ENCODE measurements at places on chromosomes 3 and 15. TPM values are rescaled to one million over a fixed set of nuclear protein-coding genes. Genes with fewer than 3 reads are reported as not detected.

SPG21 gene
- total RNA-seq, result 120 TPM

TOMM70 gene
- total RNA-seq, result 45.4 TPM

ROBO1 gene
- 11.9 TPM for total RNA-seq

P3H2 gene
- 36.8 TPM for total RNA-seq

CFAP92 gene
- not detected for total RNA-seq

HDAC11 gene
- total RNA-seq, result 7.8 TPM

ARID3B gene
- total RNA-seq, result 3.8 TPM

SPTBN5 gene
- 0.37 TPM for total RNA-seq

FMN1 gene
- total RNA-seq, result 0.25 TPM

CDHR4 gene
- 0.23 TPM for total RNA-seq

COL6A5 gene
- not detected for total RNA-seq

BDH1 gene
- 3.9 TPM for total RNA-seq

A4GNT gene
- total RNA-seq, result not detected

PROS1 gene
- total RNA-seq, result 6.8 TPM

FEM1B gene
- 22.2 TPM for total RNA-seq

ANO10 gene
- 18.8 TPM for total RNA-seq

MKRN3 gene
- 2.5 TPM for total RNA-seq

FBXO40 gene
- total RNA-seq, result not detected

UBXN7 gene
- 6.7 TPM for total RNA-seq

ADGRG7 gene
- total RNA-seq, result not detected

CLDN11 gene
- not detected for total RNA-seq

ISG20 gene
- 39.6 TPM for total RNA-seq

UCN2 gene
- total RNA-seq, result 8.2 TPM

ILDR1 gene
- not detected for total RNA-seq

CA12 gene
- 141 TPM for total RNA-seq

STXBP5L gene
- total RNA-seq, result not detected

EXD1 gene
- not detected for total RNA-seq

CRYBG3 gene
- total RNA-seq, result 6.9 TPM

MYLK gene
- total RNA-seq, result 14.2 TPM

SOX2 gene
- total RNA-seq, result 0.60 TPM

GPR62 gene
- not detected for total RNA-seq

NANOGP8 gene
- total RNA-seq, result not detected

KBTBD13 gene
- total RNA-seq, result not detected

ADIPOQ gene
- not detected for total RNA-seq

DBR1 gene
- total RNA-seq, result 10.7 TPM

LRTM1 gene
- total RNA-seq, result not detected

ESYT3 gene
- 0.54 TPM for total RNA-seq

IMPG2 gene
- total RNA-seq, result 0.04 TPM

GOLGA8Q gene
- not detected for total RNA-seq

LRRN1 gene
- total RNA-seq, result not detected

C3orf80 gene
- total RNA-seq, result 1.8 TPM

ZIC4 gene
- total RNA-seq, result not detected

SLC28A1 gene
- total RNA-seq, result not detected

UACA gene
- total RNA-seq, result 33.8 TPM

SCG5 gene
- total RNA-seq, result 2.3 TPM

CLDN16 gene
- total RNA-seq, result 0.34 TPM

APOD gene
- total RNA-seq, result 1.2 TPM

CD86 gene
- total RNA-seq, result not detected

TJP1 gene
- 80.2 TPM for total RNA-seq

GOLGA8J gene
- total RNA-seq, result not detected

SFMBT1 gene
- total RNA-seq, result 9.2 TPM
